ENCODE measurements at places on chromosomes 11 and 22.

GRCh38 chr22:39147335-39148025 lies 5.0 kb downstream of the CBX7 start:
- no peak for DNase-seq

- no peak for DNase-seq
These were observed 81.6 kb upstream of the SEPTIN5 start for GRCh38 chr22:19632668-19633148.

DNA sequence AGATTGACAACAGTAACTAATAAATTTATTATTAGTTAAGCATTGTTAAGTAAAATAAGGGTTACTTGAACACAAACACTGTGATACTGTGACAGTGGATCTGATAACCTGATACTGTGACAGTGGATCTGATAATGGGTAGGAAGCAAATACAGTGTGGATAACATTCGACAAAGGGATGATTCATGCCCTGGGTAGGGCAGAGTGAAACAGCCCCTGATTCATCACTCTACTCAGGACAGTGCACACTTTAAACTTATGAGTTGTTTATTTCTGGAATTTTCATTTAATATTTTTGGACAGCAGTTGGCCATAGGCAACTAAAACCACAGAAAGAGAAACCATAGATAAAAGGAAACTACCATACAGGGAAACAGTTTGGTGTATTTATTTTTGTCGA lies 60.8 kb upstream of the CTSC start:
- peak; percentile 75 for DNase-seq

DNA sequence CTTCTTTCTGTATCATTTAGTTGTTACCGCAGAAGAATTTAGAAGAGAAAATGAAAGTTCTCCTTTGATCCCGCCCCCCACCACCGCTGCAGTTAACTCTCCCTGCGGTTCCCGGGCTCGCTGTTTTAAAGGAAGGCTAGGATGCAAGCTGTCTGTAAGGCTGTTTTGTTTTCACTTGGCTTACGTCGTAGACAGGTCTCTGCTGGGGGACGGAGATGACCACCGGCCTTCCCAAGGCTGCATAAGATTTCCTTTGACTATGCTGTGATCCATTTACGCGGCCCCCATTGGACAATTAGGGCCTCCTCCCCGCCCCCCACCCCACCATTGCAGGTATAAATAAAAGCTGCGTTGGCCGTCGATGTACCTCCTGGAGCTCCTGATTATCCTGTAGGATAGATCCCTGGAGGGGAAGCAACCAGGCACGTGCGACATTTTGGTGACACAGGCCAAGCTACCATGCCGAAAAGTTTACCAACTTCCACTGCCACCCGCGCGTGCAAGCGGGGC lies 1.4 kb upstream of the CPT1A start:
- no peak for DNase-seq

DNA sequence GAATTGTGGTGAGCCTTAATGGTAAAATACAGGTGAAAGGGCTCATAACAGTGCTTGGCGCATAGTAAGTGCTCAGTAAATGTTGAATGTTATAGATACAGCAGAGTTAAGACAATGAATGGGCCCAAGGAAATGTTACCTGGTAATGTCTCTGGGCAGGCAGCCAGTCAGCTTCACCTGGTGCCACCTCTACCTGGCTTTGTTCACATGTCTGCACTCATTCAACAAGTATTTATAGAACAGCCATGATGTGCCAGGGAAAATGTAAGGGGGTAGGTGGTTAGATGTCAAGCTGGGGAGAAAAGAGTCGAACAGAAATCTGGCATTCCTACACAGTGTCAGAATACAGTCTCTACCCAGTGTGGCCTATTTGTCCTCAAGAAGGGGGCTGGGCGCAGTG lies 238.8 kb upstream of the SYN3 start:
- DNase-seq, result no peak

GRCh38 chr11:44960200-44960845 lies 9.6 kb upstream of the TP53I11 start:
- no peak for DNase-seq

- DNase-seq, result no peak
These were observed 65.1 kb upstream of the PPARA start for GRCh38 chr22:46084943-46085827.

DNA sequence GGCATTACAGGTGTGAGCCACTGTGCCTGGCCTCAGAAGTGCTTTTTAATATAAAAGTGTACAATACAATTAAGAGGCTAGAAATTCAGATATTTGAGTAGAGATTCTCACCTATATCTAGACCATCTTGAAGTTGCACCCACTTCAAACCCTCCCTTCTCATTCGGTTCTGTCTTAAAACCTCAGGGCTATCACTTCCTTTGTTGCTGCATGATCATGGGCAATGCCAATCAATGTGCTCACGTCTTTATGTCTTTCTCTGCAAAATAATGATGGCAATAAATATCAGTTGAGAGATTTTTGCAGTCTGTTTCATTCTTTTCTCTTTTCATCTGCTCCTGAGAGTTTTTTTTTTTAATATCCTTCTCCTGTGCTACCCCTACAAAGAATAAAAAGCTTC lies 9.3 kb upstream of the NUP160 start:
- DNase-seq, result no peak

DNA sequence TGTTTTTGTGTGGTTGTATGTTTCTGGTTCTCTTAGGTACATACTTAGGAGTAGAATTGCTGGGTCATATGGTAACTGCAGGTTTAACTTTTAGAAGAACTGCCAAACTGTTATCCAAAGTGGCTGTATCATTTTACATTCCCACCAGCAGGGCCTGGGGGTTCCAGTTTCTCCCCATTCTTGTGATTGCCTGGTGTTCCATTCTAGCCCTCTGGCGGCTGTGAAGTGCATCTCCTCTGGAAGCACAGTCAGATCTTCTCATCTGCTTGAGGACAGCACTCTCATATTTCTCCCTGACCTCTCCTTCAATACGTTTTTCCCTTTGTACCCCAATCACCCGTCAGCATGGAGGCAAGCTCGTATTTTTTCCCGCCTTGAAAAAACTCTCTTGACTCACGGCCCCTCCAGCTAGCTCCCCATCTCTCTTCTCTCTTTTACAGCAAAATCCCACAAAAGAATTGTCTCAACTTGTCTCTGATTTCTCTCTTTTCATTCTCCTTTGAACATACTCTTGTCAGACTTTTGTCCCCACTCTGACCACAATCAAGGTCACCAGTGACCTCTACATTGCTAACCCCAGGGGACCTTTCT lies 56.8 kb upstream of the THY1 start:
- DNase-seq, result no peak

DNA sequence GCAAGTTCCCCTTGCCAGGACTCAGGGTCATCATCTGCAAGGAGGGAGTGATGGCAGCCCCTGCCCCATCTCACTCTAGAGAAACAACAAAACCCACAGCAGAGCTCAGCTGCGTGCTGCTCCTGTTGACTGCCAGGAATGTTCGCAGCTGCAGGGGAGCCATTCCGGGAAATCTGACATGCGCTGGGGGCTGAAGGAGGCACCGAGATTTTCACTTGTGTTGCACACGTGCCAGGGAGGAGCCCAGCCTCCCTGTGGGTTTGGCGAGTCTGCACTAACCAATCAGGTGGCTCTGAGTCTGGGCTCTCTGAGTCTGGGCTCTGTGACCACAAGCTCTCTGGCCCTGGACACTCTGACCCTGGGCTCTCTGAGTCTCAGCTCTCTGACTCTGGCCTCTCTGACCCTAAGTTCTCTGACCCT lies 10.5 kb downstream of the FGF3 start:
- no peak for DNase-seq
